ENCODE measurements at places on chromosomes 11 and 22. TPM values are rescaled to one million over a fixed set of nuclear protein-coding genes. Genes with fewer than 3 reads are reported as not detected.

GRCh38 chr11:32388871-32389770, 46.2 kb downstream of the WT1 start:
- no peak overlapping the region for H3K27ac ChIP-seq
- no peaks in the 10 kb centered on the region for H3K4me1 ChIP-seq
- no peaks in the 10 kb centered on the region for H3K36me3 ChIP-seq

Gene SCN2B
- not detected for total RNA-seq

GRCh38 chr22:28443526-28443876, 236.1 kb downstream of the TTC28 start:
- DNase-seq, result peak; percentile 36
- H3K27ac ChIP-seq, result no peak overlapping the region
- H3K4me3 ChIP-seq, result peak overlapping the region; percentile 73
- peaks cover 24% of the 10 kb centered on the region for H3K4me1 ChIP-seq
- H3K36me3 ChIP-seq, result no peaks in the 10 kb centered on the region
- peaks cover 16% of the 10 kb centered on the region for H3K27me3 ChIP-seq

Gene TMEM45B
- total RNA-seq, result 0.84 TPM

DNA sequence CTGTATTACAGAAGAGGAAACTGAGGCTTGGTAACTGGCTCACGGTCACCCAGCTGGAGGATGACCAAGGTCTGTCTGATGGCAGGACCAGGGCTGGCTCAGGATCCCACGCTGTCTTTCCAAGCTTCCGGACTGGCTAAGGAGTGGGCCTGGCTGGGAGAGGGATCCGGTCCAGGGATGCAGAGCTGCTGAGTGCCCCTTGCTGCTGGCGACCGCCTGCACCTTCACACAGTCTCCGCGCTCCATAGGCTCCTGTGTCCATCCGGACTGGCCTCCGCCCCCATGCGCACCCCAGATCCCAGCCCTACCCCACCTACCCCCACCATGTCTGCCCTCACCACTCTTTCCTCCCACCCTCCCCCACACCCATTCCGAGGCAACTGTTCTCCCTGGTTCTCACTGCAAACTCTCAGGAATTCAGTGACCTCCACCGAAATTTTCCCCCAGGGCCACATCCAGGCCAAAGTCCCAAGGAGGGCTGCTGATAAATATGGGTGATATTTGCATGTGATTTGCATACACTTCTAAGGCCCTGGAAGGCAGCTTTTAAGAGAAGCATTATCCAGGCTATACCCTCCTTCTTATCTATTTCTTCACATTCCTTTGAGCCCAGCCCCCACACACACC, 48.5 kb upstream of the SLC35C1 start:
- no peak overlapping the region for H3K4me3 ChIP-seq
- no peaks in the 10 kb centered on the region for H3K4me1 ChIP-seq
- H3K27me3 ChIP-seq, result no peaks in the 10 kb centered on the region
- no peak overlapping the region for H3K27ac ChIP-seq

Gene KRTAP5-11
- total RNA-seq, result not detected

Gene OR2AG1
- not detected for total RNA-seq

Gene HORMAD2
- total RNA-seq, result not detected

- no peak overlapping the region for H3K27ac ChIP-seq
- DNase-seq, result no peak
- H3K4me1 ChIP-seq, result peaks cover 3% of the 10 kb centered on the region
- H3K4me3 ChIP-seq, result no peak overlapping the region
These were observed 20.1 kb downstream of the PRDM11 start for GRCh38 chr11:45166604-45166897.

DNA sequence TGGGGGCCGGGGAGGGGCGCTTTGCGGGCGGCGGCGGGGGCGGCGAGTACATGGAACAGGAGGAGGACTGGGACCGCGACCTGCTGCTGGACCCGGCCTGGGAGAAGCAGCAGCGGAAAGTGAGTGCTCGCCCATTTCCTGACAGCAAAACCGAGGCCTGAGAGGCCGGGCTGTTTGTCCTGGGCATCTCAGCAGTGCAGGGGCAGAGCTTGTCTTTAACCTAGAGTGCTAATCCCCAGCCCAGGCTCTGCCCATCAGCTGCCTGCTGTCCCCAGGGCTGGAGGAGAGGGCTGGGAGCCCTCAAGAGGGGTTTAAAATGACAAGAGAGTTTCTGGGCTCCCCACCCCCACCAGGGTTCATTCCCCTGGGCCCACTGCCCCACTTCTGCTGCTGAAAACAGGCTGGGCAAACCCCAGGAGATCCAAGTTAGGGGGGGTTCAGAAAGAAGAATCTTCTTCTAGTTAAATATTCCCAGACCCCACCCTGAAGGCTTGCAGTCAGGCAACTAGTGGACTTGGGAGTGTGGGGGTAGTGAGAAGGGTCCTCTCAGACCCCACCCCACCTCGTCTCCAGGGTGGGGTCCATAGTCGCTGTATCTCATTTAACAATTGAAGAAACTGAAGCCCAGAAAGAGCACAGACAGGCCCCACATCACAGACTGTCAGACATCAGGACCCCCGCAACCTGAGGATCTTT, 411 bp downstream of the ACTN3 start:
- peaks cover 15% of the 10 kb centered on the region for H3K27me3 ChIP-seq
- H3K36me3 ChIP-seq, result peaks cover 4% of the 10 kb centered on the region
- no peak overlapping the region for H3K27ac ChIP-seq
- H3K4me3 ChIP-seq, result peak overlapping the region; percentile 77
- no peak for DNase-seq

Gene F2
- not detected for total RNA-seq

GRCh38 chr11:7575841-7576725, 62.3 kb downstream of the PPFIBP2 start:
- peak; percentile 38 for DNase-seq
- H3K27ac ChIP-seq, result peak overlapping the region; percentile 27
- H3K4me3 ChIP-seq, result no peak overlapping the region
- H3K36me3 ChIP-seq, result no peaks in the 10 kb centered on the region

- DNase-seq, result no peak
- H3K27me3 ChIP-seq, result peaks cover 24% of the 10 kb centered on the region
- H3K4me1 ChIP-seq, result no peaks in the 10 kb centered on the region
- no peaks in the 10 kb centered on the region for H3K36me3 ChIP-seq
- H3K27ac ChIP-seq, result no peak overlapping the region
These were observed 7.0 kb downstream of the LGR4 start for GRCh38 chr11:27465629-27466028.

- H3K4me3 ChIP-seq, result peak overlapping the region; percentile 86
- peak; percentile 24 for DNase-seq
- peak overlapping the region; percentile 84 for H3K27ac ChIP-seq
- peaks cover 5% of the 10 kb centered on the region for H3K27me3 ChIP-seq
- H3K36me3 ChIP-seq, result peaks cover 16% of the 10 kb centered on the region
These were observed 700 bp upstream of the STX3 start for GRCh38 chr11:59754494-59754858.

GRCh38 chr11:64235437-64236161, 1.2 kb downstream of the VEGFB start:
- H3K27me3 ChIP-seq, result no peaks in the 10 kb centered on the region
- DNase-seq, result no peak
- peaks cover 59% of the 10 kb centered on the region for H3K4me1 ChIP-seq

Gene VPREB3
- not detected for total RNA-seq

GRCh38 chr11:78211565-78211964, 22.8 kb downstream of the USP35 start:
- DNase-seq, result no peak
- peaks cover 46% of the 10 kb centered on the region for H3K36me3 ChIP-seq
- H3K27me3 ChIP-seq, result no peaks in the 10 kb centered on the region
- H3K4me3 ChIP-seq, result no peak overlapping the region

DNA sequence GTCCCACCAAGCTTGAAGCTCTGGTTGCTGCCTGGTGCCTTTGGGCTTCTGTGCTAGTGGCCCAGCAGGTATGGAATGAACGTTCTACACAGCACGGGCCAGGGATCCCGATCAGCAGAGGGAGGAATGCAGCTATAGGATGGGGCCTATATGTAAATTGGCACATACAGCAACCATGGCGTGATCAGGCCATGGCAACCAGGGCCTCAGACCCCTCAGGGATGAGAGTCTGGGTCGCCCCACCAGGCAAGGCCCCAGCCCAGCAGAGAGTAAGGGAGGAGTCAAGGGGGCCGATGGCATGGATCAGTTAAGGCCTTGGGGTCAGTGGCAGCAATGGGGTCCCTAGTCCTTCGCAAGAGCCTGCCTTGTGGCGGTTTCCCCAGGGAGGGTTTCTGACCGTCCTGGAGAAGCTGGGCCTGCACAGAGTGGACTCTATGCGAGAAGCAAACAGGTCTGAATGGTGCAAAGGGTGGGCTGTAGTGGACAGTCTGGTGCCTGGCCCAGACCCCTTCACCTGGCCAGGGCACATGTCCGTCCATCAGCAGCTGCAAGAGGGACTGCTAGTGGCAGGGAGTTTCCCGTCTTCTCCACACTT, 98.6 kb downstream of the RPS6KA4 start:
- no peak overlapping the region for H3K27ac ChIP-seq
- DNase-seq, result no peak
- H3K4me1 ChIP-seq, result no peaks in the 10 kb centered on the region
- H3K36me3 ChIP-seq, result no peaks in the 10 kb centered on the region
